ENCODE measurements at places on chromosomes 5 and 9. TPM values are rescaled to one million over a fixed set of nuclear protein-coding genes. Genes with fewer than 3 reads are reported as not detected.

GRCh38 chr9:131113655-131114054 is 11.7 kb upstream of the NUP214 start:
- DNase-seq: no peak

GRCh38 chr5:82396871-82397514 is 118.8 kb upstream of the RPS23 start:
- peak; percentile 82 for DNase-seq

DNA sequence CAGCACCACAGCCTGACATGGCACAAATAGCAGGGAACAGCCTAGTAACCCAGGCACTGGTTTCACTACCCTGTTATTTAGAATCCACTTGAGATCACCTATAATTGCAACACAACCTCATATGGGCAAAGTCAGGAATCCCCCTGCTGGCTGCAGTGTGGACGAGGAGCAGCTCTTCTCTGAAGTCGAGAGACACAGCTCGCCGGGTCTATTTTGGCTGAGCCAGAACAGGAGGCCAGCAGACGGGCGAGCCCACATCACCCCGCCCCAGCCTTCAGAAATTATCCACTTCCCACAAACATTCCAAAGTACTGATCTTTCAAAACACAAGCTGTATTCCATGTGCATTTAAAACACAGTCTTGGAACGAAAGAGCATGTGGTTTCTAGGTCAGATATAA is 179.0 kb downstream of the ROR2 start:
- peak; percentile 30 for DNase-seq

Gene ZNF366
- 0.03 TPM for total RNA-seq

DNA sequence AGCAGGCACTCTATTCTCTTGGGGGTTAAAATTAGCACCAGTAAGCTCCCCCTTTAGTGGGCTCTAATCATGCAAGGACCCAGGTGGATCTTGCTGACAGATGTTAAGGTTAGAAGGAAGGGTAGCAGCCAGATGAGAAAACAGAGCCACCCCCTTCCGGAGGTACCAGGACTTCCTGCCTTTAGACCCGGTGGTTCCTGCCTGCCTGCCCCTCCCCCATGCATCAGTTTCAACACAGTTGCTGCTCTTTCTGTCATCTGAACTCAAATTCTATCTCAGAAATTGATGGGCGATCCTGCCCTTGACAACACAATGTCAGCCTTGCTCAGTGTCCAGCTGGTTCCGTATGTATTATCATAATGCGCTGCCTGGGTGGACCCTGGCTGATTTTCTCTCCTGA is 287.3 kb downstream of the EBF1 start:
- DNase-seq: no peak

Gene PAPPA
- 0.05 TPM for total RNA-seq

DNA sequence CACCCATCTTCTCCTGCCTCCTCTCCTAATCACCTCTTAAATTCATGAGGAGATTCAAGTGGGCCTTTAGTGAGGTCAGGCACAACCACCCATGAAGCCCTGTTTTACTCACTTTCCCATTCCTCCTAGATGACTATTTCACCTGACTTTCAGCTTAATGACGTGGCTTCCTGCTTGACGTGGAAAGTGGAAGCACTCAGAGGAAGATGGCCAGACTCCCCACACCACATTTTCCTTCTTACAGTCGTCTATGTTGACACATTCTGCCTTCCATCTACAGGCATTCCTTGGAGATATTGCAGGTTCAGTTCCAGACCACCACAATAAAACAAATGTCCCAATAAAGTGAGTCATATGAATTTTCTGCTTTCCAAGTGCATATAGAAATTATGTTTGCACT is 146.4 kb upstream of the TAS2R1 start:
- DNase-seq: no peak

Gene HAPLN1
- total RNA-seq: not detected

DNA sequence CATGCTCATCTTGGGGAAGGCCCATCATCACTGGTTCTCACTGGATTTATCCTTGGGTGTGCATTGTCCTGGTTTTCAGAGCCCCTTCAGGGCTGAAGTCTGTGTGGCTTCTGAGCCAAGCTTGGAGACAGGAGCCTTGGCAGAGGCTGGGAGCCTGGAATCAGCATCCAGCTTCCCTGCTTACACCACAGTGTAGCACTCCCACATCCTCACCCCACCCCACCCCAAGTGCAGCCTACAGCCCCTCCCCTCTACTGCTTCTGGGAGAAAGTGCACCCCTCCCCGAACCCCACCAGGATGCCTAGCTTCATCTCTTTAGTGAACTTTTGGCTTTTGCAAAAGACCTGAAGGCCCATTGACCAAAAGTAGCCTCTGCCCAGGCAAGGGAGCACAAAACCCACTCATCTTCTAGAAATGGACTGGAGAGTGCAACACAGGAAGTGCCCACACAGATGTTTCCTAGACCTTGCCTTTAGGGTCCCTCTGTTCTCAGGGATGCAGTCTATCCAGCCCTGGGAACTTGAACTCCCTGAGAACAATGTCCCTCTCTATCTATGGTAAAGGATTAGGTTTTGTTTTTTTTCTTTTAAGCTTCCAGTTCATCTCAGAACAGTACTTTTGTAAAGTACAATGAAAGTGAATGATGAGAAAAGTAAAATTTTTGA is 189.7 kb downstream of the PALM2AKAP2 start:
- no peak for DNase-seq

DNA sequence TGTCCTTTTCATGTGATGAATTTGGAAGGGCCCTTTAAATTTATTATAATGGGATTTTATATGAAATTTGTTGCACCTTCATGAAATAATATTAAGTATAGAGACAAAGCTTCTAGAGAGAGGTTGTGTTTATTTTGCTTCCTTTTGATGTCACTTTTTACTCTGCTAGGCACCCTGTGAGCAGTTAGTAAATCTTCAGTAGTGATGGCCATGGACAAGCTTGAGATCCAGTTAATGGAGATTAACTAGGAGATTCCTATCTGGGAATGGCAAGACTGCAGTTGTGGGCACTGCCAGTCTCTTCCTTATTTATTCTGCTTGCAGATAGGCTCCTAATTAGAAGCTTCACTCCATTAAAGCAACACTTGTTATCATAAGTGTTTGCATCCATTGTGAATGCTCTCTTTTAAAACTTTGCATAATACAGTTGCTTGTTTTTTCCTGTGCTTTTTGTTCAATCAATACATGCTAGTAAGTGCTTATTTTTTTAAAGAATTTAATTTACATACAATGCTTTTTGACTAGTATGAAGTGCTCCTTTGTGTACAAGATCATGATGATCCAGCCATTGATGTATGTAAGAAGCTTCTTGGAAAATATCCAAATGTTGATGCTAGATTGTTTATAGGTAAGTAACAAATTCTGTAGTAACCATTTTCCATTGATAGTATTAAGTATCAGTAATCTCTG is 25.9 kb downstream of the UGCG start:
- peak; percentile 56 for DNase-seq

DNA sequence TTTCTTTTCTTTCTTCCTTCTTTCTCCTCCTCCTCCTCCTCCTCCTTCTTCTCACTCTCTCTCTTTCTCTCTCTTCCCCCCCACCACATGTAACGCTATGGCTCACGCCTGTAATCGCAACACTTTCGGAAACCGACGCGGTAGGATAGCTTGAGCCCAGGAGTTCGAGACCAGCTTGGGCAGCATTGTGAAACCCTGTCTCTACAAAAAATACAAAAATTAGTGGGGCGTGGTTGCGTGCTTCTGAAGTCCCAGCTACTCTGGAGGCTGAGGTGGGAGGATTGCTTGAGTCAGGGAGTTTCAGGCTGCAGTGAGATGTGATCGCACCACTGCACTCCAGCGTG is 736 bp upstream of the GLDC start:
- no peak for DNase-seq

GRCh38 chr5:62306323-62306895 is 403 bp downstream of the KIF2A start:
- no peak for DNase-seq

Gene UBLCP1
- 45.7 TPM for total RNA-seq

DNA sequence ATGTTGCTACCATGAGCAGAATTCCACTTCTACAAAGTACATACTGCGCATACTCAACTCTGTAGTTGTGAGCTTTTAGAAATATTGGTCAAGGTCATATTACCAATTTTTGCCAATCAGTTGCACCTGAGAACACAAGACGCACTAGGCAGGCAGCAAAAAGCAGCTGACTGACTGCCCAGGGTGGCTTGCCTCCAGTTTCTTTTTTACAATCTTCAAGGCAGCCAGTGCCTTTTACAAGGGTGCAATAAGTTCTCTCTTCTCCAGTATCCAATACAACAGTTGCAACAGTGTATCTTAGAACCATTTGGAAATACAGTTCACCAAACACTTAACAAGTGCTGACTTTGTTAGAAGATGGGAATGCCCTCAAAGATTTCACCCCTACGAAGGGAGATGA is 16.1 kb upstream of the FOXB2 start:
- no peak for DNase-seq

Gene HRCT1
- not detected for total RNA-seq

- DNase-seq: peak; percentile 26
Measured at GRCh38 chr9:74551266-74551665, 54.1 kb downstream of the RORB start.

DNA sequence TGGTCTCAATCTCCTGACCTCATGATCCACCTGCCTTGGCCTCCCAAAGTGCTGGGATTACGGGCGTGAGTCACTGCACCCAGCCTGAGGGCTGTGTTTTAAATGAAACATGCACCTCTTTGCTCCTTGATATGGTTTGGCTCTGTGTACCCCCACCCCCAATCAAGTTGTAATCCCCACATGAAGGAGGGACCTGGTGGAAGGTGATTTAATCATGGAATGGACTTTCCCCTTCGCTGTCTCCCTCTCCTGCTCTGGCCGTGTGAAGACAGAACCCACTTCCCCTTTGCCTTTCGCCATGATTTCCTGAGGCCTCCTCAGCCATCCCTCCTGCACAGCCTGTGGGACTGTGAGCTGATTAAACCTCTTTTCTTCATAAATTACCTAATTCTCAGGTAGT is 12.5 kb upstream of the NOTCH1 start:
- DNase-seq: no peak

Gene ZDHHC12
- 65.2 TPM for total RNA-seq

DNA sequence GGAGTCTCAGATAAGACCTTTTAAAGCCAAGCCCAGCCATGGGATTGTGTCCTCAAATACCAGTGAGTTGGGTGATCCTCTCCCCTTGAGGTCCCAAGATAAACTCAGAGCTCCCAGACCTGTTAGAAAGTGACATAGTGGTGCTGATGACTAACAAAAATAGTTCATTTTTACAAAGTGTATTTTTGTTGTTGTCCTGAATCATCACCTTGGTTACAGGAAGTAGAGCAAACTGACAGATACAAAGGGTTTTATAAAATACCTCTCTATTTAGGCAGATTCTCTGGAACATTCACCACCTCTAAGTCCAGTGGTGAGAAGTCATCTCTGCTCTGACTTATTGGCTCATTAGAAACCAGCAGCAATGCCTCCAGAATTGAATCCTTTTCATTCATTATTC is 259.3 kb downstream of the CEMIP2 start:
- no peak for DNase-seq

DNA sequence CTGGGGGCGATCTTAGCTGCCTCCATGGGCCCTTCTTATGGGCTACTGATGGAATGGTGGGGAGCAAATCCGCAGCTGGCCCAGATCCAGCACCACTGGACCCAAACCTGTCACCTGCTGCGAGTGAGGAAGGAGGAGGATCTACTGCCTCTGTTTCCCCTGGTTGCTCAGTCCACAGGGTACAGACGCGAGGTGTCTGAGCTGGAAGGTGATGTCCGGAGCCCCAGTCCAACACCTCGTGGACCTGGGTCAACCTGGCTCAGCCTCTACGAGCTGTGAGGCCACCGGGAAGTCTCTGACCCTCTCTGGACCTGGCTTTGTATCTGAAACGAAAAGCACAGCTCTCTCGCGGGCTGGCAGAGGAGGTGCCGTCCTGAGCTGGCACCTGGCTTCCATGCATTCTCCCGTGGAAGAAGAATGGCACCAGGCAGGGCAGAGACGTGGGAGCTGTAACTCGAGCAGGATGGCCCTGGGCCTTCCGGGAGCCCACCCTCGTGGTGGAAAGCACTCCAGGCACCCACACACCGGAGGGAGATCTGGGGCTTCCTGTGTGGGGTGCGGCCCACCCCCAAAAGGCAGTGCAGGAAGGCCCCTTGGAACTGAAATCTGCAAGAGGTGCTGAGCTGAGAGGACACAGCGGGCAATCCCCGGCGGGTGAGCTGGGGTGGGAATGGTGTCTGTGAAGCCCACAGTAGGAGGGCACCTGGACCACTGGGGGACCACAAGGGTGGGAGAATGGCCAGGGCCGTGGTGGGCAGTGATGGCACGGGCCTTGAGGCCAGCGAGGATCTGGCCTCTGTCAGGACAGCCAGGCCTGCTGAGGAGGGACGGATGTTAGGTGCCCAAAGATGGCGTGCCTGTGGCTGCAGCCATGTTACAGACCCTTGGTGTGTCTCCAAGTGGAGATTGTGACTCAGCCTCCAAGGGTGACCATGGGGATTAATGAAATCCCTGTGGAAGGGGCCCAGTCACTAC is 133.4 kb downstream of the OLFM1 start:
- no peak for DNase-seq

Gene EQTN
- not detected for total RNA-seq

Gene ANKRD31
- 0.69 TPM for total RNA-seq

DNA sequence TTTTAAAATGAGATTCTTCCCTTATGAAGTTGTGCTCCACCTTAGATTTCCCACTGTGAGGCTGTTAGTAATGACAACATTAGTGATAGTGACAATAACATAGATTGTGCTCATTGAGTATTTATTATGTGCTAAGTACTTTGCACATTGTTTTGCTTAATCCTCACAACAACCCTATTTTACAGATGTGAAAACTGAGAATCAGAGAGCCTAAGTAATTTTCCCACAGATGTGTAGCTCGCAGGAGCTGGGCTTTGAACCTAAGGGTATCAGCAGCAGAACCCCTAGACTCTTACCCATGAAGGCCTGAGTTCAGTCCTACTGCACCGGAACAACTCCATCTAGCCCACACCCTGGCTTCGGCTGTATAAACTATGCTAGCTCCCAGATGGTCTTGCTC is 15.6 kb upstream of the ARAP3 start:
- no peak for DNase-seq

Gene HCN1
- total RNA-seq: 1.4 TPM

DNA sequence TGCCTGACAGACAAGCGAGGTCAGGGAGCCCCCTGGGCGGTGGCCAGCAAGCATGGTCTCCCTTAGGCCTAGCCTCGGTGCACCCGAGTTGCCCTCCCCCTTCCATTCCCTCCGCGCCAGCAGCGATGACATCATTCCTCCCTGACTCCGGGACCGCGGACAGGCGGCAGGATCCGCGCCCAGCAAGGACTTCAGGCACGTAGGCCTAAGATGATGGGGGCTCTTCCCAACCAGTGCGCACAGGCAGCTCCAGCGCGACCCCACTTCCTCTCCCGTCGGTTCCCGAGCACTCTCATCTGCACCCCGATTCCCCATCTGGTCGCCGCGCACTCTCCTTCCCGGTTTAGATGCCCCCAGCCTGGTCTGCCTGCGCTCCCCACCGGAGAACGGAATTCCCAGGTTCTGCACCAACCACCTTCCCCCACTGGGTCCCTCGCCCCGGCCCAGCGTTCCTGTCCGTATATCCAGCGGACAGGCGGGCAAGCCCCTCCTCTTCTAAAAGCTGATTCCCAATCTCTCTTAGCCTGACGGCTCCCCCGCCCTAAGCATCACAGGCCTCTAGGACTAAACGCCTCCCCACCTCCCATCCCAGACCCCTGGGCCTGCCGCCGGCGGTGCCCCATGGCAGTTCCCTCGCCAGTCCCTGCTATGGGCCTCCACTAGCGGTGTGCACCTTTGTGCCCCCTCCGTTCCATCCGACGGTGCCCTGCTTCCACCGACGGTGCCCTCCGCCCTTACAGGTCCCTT is 931 bp downstream of the FAM219A start:
- DNase-seq: peak; percentile 44

GRCh38 chr5:104789366-104789765 is 1226.8 kb upstream of the NUDT12 start:
- no peak for DNase-seq

- no peak for DNase-seq
Measured at GRCh38 chr5:176540476-176540899, 3.3 kb upstream of the RNF44 start.
